ENCODE measurements at places on chromosomes 3 and 15. TPM values are rescaled to one million over a fixed set of nuclear protein-coding genes. Genes with fewer than 3 reads are reported as not detected.

GABPB1 gene
- 78.5 TPM for total RNA-seq

P2RY12 gene
- not detected for total RNA-seq

ALDH1L1 gene
- 1.3 TPM for total RNA-seq

GHSR gene
- not detected for total RNA-seq

IL17RB gene
- total RNA-seq = not detected

CPN2 gene
- not detected for total RNA-seq

SELENOT gene
- 167 TPM for total RNA-seq

UNC45A gene
- 74.7 TPM for total RNA-seq

CATSPER2 gene
- 0.72 TPM for total RNA-seq

PLSCR2 gene
- total RNA-seq = not detected

TLR9 gene
- not detected for total RNA-seq

SPTSSB gene
- not detected for total RNA-seq

MITF gene
- total RNA-seq = 6.6 TPM

DLEC1 gene
- total RNA-seq = under 0.01 TPM

NLGN1 gene
- total RNA-seq = 6.7 TPM

CLDN1 gene
- total RNA-seq = 16.6 TPM

SQOR gene
- 86.5 TPM for total RNA-seq

SLC30A4 gene
- 11.6 TPM for total RNA-seq

OR5K2 gene
- total RNA-seq = not detected

ALPK3 gene
- 0.57 TPM for total RNA-seq

GOLGA8J gene
- not detected for total RNA-seq

MEIS2 gene
- total RNA-seq = 42.9 TPM

RAB27A gene
- total RNA-seq = 27.1 TPM

OCA2 gene
- total RNA-seq = not detected

LRRC2 gene
- 1.4 TPM for total RNA-seq

NDN gene
- 31.1 TPM for total RNA-seq

ITIH1 gene
- total RNA-seq = not detected

SLC12A1 gene
- not detected for total RNA-seq

KLHL6 gene
- under 0.01 TPM for total RNA-seq

SFMBT1 gene
- 3.9 TPM for total RNA-seq

KCNH8 gene
- not detected for total RNA-seq

PAQR9 gene
- total RNA-seq = not detected

LDHAL6B gene
- total RNA-seq = not detected

GMNC gene
- 0.14 TPM for total RNA-seq

PRICKLE2 gene
- 65.0 TPM for total RNA-seq

TRPM1 gene
- total RNA-seq = not detected

TMEM212 gene
- total RNA-seq = not detected

SPATA12 gene
- total RNA-seq = not detected
